Stimulated activated CD4-positive, alpha-beta T cell treated with anti-CD3 and anti-CD28 coated beads, Interleukin-15, amount 100 ng/mL, for 1 hour (primary cell): ENCODE measurements at places on chromosomes 5 and 9.
A peak's percentile ranks its signal among the peaks of the same experiment; 100 is the strongest.

DNA sequence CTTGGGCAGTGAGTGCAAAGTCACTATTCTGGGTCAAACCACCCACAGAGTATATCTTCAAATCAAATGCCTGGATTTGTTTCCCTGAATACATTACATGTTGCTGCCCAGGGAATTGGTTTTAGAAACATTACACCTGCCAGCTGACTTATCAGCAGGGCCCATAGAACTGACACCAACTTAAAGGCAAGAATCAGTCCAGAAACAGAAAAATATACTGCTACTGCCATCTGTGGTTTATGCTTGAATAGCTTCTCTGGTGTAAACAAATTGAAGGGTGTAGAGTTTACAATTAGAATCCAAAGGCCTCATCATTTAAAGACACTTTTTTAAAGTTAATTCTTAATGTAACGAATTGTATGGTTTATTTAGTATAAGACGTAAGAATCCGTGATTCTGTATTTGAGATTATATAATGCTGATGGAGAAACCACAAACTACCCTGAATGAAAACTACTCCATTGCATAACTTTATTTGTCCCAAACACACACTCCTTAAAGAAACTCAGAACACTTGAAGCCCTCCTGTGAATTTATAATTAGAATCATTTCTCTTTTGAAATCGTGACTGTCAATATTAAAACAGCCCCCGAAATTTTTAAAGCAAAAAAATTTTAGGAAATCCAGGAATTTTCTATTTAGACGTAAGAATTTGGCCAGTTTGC lies 6.2 kb downstream of the NR6A1 start:
- no peak for DNase-seq

DNA sequence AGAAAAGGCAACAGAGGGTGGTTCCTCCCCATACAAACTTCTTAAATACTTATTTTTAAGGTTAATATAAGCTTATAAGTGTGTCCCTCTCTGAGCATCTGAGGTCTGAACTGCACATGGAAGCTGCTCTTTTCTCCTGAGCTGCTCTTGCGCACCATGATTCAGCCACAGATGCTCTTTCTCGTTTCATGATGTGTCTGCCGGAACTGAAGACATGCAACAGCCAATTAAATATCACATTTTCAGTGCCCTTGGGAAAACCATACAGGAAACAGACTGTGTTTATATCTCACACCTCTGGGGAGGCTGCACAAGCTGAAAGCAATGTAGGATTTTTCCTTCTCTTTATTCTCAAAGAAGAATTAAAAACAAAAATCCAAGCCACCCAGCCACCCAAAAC lies 96.8 kb upstream of the NREP start:
- no peak for DNase-seq

GRCh38 chr5:113950186-113950585 lies 411.7 kb upstream of the KCNN2 start:
- DNase-seq, result no peak

GRCh38 chr5:74116266-74116665 lies 490.3 kb downstream of the ARHGEF28 start:
- no peak for DNase-seq

- no peak for DNase-seq
These were observed 54.2 kb downstream of the LMNB1 start for GRCh38 chr5:126831156-126831555.

DNA sequence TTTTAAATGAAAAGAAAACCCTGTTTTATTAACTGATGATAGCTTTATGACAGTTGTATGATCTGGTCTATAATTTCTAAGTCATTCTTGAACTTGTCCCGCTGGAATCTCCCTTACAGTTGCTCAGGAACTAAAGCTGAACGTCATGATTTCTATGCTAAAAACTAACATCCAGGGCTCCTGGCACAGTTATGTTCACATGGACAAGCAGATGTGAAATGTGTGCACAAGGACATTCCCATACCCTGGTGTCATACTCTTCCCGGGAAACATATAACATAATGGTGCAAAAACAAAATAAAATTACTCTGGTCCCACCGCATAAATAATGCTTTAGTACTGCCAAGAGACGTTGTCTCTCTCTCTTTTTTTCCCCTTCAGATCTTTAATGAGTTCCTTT lies 134.9 kb downstream of the PRDM6 start:
- no peak for DNase-seq

DNA sequence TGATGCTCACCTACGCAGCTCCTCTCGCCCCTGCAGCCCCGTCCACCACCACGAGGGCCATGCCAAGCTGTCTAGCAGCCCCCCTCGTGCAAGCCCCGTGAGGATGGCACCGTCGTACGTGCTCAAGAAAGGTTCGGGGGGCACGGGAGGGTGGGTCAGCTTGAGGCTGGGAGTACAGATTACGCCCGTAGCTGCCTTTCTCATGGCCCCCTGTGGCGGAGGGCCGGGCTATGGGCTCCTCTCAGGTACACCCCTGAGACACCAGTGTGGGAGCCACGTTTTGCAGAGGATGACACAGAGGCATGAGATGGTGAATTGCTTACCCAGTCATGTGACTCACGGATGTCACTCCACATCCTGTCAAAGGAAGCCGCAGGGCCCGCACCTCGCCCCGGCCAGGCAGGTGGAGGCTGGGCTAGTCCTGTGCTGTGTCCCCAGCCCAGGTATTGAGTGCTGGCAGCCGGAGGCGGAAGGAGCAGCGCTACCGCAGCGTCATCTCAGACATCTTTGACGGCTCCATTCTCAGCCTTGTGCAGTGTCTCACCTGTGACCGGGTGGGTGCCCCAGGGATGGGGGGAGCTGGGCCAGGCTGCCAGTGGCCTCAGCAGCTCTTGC lies 33.7 kb downstream of the USP20 start:
- peak; percentile 81 for DNase-seq
